Activated CD4-positive, alpha-beta T cell treated with anti-CD3 and anti-CD28 coated beads, Interleukin-2, amount 50 U/mL, for 4 hours (primary cell): ENCODE measurements at places on chromosomes 13 and 19.

GRCh38 chr13:44932850-44933251 is 56.4 kb downstream of the NUFIP1 start:
- DNase-seq: no peak

GRCh38 chr13:111486331-111486730 is 165.9 kb downstream of the TEX29 start:
- no peak for DNase-seq

GRCh38 chr13:111203736-111204389 is 88.8 kb downstream of the ARHGEF7 start:
- DNase-seq: no peak

GRCh38 chr19:30587869-30588268 is 215.7 kb downstream of the ZNF536 start:
- DNase-seq: no peak

- no peak for DNase-seq
Measured at GRCh38 chr13:80436571-80437169, 95.7 kb upstream of the SPRY2 start.

- no peak for DNase-seq
Measured at GRCh38 chr19:36111200-36111539, 227 bp downstream of the OVOL3 start.
